NCI-H2107 (cell line): ENCODE measurements at places on chromosomes 11 and 22.

- no peak for DNase-seq
Measured at GRCh38 chr11:67468456-67468758, 644 bp downstream of the TMEM134 start.

- no peak for DNase-seq
Measured at GRCh38 chr11:75714211-75714610, 3.4 kb upstream of the MOGAT2 start.

DNA sequence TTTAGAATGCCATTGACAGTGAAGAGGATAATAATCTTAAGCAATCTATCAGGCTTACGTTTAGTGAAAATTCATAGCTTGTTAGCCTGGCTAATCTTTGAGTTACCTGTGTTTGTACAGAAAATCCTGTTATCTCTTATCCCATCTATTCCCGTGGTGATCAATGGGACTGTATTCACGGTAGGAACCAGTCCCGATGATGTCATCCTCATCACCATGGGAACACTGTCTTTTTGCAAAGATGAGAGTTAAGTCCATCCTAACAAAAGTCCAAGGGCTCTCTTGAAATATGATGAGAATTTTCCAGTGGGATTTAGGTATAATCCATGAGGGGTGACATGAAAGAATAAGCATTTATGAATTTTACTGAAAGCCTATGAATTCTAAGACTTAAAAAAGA lies 762.2 kb downstream of the ETS1 start:
- DNase-seq, result no peak

GRCh38 chr11:85867751-85868150 lies 12.6 kb downstream of the CCDC83 start:
- DNase-seq, result no peak

DNA sequence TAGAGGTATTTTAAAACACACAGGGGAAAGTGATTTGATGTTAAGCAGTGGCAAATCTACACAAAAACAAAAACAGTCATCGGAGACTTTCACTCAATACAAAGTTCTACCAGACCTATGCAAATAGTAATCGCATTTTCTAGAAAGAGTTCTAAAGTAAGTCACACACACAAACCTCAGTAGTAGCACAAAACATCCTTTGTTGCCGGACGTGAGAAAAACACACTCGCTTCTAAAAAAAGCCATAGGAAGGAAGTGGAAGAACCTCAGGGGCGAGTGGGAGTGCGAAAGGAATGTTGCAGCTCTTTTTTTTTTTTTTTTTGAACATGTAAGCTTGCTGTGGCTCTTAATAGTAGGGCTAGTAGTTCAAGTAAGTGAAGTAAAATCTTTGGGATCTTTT lies 88.9 kb downstream of the MAML2 start:
- DNase-seq, result no peak

DNA sequence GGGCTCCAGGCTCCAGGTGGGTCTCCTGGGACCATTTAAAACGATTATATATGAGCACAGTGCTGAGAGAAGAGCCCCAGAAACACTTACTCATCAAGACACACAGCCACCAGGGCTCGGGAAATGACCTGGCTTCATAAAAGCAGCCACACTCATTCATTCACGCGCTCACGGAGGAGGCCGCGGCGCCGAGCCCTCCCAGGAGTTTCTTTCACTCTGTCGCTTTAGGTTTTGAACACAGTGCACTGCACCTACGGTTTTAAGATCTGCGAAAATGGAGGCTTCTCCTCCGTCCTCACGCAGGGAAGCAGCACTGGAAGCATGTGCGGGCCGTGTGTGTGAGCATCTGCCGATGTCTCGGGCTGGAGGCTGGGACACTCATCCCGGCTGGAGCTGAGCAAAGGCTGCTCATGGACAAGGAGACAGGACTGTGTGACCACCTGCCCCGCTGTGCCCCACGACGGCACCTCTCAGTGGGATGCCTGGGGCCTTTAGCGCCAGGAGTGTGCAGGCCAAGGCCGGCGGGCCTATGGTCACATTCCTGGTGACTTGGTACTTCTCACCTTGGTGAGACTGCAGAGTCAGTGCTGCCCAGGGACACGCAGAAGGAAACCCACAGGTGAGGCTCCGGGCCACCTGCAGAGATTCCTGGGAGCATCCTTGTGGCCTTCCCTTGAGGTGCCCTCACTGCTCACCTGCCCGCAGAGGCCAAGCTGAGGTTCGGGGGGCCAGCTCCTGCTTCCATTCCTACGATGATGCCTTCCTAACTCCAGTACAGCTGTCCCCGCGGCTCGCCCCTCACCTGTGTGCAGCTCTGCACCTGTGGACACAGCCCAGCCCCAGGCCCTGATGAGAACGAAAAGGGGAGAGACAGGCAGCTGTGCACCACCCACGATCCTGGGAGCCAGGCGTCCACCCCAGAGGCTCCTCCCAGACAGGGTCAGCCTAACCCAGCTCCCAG lies 872.0 kb downstream of the BRD1 start:
- DNase-seq, result no peak

DNA sequence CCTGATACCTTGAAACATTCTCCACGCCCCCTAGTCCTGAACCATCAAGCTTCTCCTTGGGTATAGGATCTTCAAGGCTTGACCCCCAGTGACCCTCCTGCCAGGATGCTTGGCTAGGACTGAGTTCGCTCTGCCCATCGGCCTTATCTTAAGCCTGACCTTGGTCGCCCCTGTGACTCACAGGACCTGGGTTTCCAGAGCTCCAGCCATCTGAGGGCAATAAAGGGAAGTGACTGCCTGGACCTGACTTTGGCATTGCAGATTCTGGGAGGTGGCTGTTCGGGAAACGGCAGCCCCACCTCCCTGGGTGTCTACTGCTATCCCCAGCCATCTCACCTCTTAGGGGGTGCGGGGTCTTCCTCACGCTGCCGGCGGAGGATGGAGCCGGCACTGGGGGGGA lies 15.4 kb downstream of the CARD10 start:
- DNase-seq, result no peak

- no peak for DNase-seq
Measured at GRCh38 chr22:38886333-38886732, 14.3 kb upstream of the CBX6 start.

- DNase-seq, result no peak
Measured at GRCh38 chr11:75072582-75072981, 24.1 kb downstream of the OR2AT4 start.

DNA sequence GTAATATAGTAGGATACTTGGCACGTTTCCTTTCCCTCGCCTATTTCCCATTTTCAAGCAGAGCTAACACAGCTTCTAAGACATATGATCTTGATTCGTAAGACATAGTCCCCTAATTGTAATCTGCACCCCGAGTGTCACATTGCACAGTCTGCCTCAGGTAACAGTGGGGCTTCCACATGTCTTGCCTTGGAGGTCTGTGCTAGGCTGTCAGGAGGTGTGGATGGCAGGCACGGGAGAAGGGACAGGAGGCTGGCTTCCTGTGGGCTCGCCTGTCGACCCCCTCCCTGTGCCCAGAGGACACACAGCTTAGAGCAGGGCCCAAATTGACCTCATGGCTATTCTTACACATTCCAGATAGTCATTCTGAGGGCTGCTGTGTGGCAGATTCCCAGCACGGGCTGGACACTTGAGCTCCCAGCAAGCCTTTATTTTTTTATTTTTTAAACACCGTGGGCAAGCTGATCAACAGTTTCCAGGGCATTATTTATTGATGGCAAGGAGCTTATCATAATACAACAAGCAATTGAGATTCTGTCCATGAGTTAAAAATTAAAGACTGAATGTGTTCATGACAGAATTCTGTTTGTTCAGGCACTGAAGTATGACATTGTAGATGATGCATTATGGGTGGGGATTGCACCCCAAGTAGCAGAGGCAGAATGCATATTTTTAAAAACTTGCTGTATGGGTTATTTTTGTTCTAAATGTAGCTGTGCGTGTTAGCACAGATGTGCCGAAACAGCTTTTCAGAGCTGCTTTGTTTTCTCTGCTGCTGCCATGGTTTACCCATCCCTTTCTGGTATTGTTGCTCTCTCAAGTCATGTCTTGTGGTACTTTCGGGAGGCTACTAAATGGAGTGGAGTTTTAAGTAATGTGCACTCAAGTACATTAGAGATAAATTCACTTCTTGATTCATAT lies 113.0 kb downstream of the ATXN10 start:
- DNase-seq, result no peak

GRCh38 chr11:122804796-122805195 lies 33.5 kb upstream of the CRTAM start:
- no peak for DNase-seq

DNA sequence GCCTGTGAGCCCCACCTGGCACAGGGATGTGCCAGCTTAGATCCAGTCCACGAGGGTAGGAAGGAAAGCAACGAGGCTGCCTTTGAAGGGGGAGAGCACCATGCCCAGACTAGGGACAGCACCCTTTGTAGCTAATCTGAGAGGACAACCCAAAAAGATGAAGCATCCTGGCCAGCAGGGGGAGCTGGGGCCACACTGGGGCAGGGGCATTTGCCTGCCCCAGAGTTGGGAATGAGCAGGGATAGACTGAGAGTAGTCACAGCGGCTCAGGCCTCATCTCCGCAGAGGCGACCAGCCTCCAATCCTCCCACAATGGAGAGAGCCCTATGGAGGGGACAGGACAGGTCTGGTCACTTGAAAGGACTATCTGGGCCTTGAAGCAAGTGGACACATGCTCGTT lies 16.4 kb downstream of the LMO1 start:
- peak; percentile 58 for DNase-seq
